T-cell (primary cell): ENCODE measurements at places on chromosomes 16 and 17.

DNA sequence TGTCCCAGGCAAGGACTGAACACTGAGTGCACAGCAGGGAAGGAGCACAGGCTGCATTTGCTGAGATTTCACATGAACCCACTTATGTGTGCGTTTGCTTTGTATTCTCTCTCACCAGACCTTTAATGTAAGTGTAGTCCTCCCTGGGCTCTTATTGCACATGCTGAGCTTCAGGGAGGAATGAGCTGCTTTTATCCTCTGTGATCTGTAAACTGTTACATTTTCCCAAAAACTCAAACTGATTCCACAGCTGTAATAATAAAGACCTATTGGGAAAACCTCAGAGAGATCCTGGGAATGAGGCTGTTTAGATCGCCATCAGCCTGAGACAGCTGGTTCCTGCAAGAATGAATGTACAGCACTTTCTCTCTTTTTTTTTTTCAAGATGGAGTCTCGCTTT is 53.6 kb upstream of the ADORA2B start:
- no peak for DNase-seq

DNA sequence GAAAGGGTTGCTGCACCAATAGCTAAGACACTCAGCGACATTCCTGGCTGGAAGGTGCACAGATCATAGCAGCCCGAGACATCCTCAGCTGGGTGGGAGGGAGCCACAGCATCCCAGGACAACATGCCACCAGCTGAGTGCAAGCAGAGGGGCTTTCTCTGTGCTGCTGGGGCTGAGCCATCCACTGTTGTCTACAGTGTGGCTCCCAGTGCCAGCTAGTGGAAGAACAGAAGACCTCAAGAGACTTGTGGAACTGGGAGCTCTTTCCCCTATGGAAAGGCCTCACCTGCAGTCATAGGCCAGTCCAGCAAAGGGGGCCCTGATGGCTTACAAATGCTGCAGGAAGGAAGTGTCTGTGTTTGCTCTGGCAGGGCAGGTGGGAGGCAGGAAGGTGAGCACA is 131.0 kb downstream of the C16orf78 start:
- no peak for DNase-seq

DNA sequence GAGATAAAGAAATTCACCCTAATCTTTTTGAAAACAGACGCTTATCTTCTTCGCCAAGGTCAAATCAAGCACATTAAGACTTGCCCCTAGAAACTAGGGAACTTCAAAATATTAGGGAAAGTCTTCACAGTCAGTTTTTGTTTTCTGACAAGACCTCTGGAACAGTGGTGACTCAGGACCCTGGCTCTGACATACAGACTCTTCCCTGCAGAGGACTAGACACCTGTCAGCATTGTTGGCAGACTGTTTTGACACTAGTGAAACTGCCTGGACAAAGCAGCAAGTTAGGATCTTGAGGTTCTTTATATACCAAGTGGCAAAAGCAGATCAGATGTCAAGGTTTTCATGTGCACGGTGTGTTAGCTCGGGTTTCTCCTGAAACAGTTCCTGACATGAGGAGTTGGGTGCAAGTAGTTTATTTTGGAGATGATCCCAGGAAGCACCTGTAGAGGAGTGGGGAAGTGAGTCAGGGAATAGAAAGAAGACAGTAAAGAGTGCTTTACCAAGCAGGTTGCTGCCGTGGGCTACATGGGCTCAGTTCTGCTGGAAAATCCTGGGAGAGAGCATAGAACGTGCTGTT is 182.0 kb upstream of the IRX5 start:
- no peak for DNase-seq

GRCh38 chr17:37485938-37486570 is 3.6 kb upstream of the DUSP14 start:
- no peak for DNase-seq

- no peak for DNase-seq
These were observed 17.1 kb downstream of the MRTFB start for GRCh38 chr16:14088155-14088753.

DNA sequence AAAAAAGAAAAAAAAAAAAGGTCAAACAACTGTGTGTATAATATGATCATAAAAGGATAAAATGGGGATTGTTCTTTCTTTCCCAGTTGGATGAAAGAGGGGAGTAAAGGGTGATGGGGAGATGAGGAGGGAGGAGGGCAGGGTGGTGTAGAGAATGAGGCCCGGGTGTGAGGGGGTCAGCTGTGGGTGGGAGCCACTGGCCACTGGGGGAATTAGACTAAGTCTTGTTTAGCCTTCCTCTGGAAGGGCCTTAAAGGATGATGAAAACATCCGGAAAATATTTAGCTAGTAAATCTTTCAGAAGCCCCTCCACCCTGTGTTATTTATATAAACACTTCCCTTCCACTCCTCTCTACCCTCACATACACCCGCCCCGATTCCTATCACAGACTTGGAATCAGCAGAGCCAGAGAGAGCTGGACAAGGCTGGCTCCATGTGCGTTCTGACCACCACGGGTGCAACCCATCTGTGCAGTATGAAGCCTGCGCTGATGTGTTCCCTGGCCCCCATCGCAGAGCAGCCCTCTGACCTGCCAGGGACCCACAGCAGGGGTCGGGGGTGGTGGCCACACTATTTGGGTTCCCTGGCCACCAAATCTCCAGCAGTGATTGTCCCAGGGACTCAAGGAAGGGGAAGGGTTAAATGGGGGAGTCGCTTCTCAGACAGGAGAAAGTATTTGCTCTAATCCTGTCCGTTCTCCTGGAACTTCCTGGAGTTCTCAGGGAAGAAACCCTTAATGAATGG is 72.7 kb downstream of the GAS7 start:
- DNase-seq, result no peak

- DNase-seq, result no peak
These were observed 73.7 kb downstream of the IRX3 start for GRCh38 chr16:54212893-54213292.

GRCh38 chr16:397736-398332 is 835 bp downstream of the NME4 start:
- DNase-seq, result no peak

DNA sequence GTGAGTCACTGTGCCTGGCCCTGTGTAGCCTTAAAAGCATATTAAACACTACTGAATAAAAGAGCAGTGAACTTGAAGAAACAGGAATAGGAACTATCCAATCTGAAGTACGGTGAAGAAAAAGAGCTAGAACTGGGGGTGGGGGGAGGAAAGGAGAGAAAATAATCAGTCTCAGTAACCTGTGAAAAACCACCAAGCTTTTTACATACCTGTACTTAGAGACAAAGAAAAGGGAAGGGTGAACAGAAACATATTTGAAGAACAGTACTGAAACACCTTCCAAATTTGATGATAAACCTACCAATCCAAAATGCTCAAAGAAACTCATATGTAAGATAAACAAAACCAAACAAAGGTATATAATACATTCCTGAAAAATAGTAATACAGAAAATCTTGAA is 77.5 kb downstream of the USP32 start:
- DNase-seq, result no peak

GRCh38 chr16:21161211-21161610 is 2.7 kb downstream of the LDAF1 start:
- DNase-seq, result no peak

DNA sequence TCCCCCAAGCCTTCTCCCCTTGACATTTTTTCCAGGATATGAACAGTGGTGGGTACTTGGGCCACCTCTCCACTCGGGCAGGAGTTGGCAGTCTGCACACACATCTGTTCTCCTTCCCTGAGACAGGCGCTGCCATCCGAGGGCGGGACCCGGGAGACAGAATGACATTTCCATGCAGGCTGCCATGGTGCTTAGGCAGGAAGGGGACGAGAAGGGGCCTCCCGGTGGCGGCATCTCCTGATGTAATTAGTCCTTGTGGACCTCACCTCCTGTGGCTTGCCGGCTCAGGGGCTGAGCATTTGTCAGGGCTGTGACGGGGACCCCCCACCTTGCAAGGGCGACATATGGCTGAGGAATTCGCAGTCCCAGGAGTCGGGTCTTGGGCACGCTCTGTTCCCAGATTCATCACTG is 197.2 kb downstream of the FOXL1 start:
- DNase-seq, result no peak

DNA sequence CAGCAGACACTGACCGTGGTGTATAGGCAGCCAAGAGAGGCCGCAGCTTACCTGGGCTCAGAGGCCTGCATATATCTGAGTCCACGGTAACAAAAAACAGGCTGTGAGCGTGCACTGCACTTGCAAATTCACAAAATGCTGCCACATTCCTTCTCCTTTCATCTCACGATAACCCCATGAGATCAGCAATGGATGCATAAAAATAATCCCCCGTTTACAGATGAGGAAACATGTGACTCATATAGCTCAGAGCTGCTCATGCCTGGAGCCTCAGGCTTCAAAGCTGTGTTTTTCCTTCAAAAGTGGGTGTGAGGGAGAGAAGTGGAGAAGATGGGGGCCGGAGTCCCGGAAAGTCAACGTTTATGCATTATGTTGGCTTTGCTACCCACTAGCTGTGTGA is 118.3 kb upstream of the FOXF1 start:
- DNase-seq, result no peak

DNA sequence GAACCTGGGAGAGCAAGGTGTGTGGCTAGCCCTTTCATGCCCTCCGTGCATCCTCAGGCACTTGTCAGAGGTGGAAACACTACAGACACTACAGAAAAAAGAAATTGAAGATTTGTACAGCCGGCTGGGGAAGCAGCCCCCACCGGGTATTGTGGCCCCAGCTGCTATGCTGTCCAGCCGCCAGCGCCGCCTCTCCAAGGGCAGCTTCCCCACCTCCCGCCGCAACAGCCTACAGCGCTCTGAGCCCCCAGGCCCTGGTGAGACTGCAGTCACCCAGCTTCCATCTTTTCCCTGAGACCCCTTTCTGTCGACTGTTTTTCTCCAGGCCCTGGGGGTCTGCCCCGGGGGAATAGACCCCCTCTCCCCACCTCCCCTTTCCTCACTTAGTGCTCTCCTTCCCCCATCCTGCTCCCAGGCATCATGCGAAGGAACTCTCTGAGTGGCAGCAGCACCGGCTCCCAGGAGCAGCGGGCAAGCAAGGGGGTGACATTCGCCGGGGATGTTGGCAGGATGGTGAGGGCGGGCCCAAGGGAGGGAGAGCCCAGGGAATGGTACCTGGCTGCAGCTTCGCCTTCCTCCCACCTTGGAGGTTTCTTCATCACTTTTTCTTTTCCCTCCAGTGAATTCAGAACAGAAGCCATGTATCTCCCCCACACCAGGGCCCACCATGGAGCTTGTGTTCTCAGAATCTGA is 2.3 kb downstream of the COA3 start:
- DNase-seq, result no peak

DNA sequence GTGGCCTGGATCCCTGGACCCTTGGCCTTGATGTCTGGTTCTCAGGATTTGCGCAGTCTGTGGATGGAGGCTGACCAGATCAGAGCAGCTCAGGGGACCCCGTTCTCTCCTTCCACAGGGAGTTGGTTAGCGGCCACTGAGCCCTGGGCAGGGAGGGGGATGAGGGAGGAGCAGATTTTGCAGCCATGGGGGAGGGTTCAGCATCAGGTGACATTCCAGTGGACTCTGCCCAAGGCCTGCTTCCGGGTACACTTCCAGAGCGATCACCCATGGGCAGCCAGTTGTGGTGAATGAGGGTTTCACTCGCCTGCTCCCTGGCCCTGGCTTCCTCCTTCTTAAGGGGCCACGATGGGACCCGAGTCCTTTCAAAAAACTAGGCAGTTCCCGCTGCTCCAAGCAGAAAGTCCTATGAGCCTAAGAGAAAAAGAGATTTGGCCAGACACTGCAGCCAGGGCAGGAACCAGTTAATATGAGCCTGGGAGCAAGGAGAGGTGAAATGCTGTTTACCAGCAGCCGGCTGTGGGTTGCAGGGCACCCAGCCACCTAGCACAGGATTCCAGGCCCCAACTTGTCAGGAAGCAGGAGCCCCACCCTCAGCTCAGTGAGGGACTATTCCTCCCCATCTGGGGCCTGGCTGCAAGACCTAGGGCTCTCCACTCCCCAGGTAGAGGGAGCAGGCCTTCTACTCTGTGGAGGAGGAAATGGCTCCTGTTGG is 4.7 kb upstream of the GPRC5C start:
- no peak for DNase-seq

GRCh38 chr17:28194382-28194781 is 124.6 kb upstream of the TMEM97 start:
- no peak for DNase-seq

- no peak for DNase-seq
These were observed 8.4 kb downstream of the ZNF213 start for GRCh38 chr16:3143189-3143588.

DNA sequence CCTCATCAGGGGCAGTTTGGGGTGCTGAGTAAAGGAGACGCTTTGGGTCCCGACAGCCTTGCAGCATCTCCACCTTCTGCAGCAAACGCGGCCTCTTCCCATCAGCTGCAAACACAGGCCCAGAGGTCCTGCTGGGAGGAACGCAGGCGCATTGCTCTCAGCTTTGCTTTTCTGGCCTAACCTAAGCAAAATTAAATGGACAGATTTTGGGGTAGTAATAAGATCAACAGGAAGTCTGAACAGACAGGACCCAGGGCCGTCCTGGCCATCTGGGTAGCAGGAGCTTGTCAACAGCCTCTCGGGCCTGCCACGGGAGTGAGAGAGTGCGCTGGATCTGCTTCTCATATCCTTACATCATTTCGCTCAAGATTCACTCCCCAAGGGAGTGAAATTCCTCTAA is 7.2 kb downstream of the NUBP1 start:
- no peak for DNase-seq

- no peak for DNase-seq
These were observed 11.9 kb upstream of the FAAP100 start for GRCh38 chr17:81563861-81564586.

DNA sequence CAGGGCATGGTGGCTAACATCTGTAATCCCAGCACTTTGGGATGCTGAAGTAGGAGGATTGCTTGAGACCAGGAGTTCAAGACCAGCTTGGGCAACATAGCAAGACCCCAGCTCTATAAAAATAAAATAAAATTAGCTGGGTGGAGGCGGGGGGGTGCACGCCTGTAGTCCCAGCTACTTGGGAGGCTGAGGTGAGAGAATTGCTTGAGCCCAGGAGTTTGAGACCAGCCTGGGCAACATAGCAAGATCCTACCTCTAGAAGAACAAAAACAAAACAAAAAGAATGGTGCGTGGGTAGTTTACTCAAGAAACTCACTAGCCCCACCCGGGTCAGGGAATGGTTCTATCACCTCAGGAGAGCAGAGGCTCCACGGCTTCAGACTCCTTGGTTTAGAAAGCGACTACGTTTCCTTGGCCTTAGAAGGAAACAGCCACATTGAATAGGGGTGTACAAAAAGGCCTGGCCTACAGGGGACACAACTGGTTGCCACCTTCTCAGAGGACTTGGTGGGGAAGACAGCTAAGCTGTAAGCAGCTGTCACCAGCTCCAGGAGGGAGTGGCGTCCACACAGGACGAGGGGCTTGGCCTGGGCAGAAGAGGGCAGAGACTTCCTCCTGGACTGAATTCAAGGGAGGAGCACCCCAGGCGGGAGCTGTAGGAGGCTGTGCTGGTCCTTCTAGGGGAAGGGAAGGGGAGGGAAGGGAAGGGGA is 716 bp downstream of the TK1 start:
- DNase-seq, result no peak

DNA sequence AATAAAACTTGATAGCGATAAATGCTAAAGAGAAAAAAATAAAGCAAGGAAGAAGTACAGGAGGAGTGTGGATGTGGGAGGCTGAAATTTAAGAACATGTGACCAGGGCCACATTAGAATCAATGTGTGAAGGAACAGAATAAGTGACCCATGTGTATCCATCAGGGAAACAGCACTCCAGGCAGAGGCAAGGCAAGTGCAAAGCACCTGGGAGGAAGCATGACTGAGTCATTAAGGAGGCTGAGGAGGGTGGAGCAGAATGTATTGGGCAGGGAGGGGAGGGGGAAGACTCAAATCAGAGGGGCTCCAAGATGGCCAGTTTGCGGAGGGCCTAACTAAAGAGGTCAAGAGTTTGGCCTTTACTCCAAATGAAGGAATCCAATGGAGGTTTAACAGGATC is 8.0 kb downstream of the CDR2 start:
- no peak for DNase-seq
